Large intestine (tissue), 12 donors: ENCODE measurements at places on chromosomes 12 and 14.

DNA sequence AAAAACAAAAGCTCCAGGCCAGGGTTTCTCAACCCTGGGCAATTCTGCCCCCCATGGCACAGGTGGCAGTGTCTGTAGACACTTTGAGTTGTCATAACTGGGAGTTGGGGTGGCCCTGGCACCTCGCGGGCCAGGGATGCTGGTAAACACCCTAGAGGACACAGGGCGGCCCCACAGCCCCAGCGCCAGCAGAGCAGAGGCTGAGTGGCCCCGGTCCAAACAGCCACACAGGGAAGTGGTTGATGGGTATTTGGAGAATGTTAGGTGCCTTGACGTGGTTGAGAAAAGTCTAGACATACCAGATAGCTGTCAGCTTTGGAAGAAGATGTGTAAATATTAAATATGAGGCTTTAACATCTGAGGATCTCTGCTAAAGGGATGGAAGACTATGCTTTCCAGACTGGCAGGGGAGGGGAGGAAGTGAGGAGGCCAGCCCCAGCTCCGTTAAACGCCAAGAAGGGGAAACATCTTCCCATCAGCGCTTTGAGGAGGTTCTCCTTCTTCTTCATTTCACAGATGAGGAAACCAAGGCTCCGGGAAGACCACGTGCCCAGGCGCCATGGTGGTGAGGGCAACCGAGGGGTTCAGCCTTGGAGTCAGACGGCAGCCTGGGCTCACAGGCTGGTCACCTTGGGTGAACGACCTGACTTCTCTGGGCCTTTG is 103.7 kb downstream of the SCARB1 start:
- no peak overlapping the region for H3K27ac ChIP-seq
- no peak overlapping the region for H3K4me3 ChIP-seq
- peaks cover 4% of the 10 kb centered on the region for H3K27me3 ChIP-seq
- peaks cover 2% of the 10 kb centered on the region for H3K4me1 ChIP-seq

GRCh38 chr12:10455766-10456165 is 2.6 kb upstream of the KLRC1 start:
- no peaks in the 10 kb centered on the region for H3K4me1 ChIP-seq
- no peaks in the 10 kb centered on the region for H3K36me3 ChIP-seq
- H3K4me3 ChIP-seq, result no peak overlapping the region
- no peaks in the 10 kb centered on the region for H3K27me3 ChIP-seq

GRCh38 chr14:58331111-58331510 is 32.8 kb downstream of the ARID4A start:
- H3K36me3 ChIP-seq, result peaks cover 41% of the 10 kb centered on the region
- H3K4me1 ChIP-seq, result no peaks in the 10 kb centered on the region
- DNase-seq, result peak; percentile 85
- H3K27me3 ChIP-seq, result no peaks in the 10 kb centered on the region
- H3K27ac ChIP-seq, result peak overlapping the region; percentile 38

DNA sequence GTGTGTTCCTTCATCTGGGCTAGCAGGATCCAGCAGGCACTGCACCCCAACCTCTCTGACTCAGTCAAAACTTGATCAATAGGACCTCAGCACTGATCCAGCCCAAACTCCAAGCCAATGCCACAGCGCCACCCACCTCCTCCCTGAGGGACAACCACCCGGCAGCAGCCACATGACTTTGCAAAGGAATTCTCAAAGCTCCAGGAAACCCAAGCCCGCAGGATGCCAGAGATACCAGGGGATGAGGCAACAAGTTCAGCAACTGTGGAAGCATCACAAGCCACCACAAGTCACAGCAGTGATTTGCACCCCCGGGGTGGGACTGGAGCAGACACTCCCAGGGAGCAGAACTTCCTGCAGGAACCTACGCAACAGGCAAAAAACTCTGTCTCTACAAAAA is 37.3 kb downstream of the ACTN1 start:
- no peak overlapping the region for H3K27ac ChIP-seq
- H3K27me3 ChIP-seq, result no peaks in the 10 kb centered on the region
- no peak overlapping the region for H3K4me3 ChIP-seq
- H3K36me3 ChIP-seq, result peaks cover 4% of the 10 kb centered on the region
- peaks cover 69% of the 10 kb centered on the region for H3K4me1 ChIP-seq

DNA sequence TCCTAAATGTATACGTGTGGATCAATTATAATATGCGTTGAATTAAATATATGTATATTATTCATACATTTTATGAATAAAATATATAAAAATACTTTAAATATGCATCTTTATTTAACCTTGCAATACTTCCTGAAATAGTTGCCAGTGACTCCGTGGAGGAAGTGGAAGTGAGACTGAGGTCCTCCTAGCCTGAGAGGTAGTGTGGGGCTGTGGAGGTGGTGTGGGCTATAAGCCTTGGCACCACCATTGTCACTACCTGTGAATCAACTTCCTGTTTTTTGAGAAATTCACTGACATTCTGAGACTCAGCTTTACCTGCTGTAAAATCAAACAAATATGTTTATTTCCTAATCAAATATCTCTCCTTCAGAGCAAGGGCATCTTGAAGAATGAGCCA is 514.2 kb downstream of the VRK1 start:
- DNase-seq, result no peak
- H3K4me1 ChIP-seq, result no peaks in the 10 kb centered on the region
- no peaks in the 10 kb centered on the region for H3K27me3 ChIP-seq

GRCh38 chr14:53213761-53214160 is 60.6 kb upstream of the DDHD1 start:
- H3K4me3 ChIP-seq, result no peak overlapping the region
- H3K4me1 ChIP-seq, result no peaks in the 10 kb centered on the region
- H3K27me3 ChIP-seq, result no peaks in the 10 kb centered on the region
- no peaks in the 10 kb centered on the region for H3K36me3 ChIP-seq
- DNase-seq, result no peak

- no peak overlapping the region for H3K4me3 ChIP-seq
- H3K36me3 ChIP-seq, result no peaks in the 10 kb centered on the region
- no peak overlapping the region for H3K27ac ChIP-seq
Measured at GRCh38 chr14:58620011-58620410, 17.8 kb upstream of the DACT1 start.

GRCh38 chr12:121793838-121794533 is 498 bp upstream of the RHOF start:
- H3K27ac ChIP-seq, result peak overlapping the region; percentile 94
- peaks cover 78% of the 10 kb centered on the region for H3K4me1 ChIP-seq
- peak overlapping the region; percentile 87 for H3K4me3 ChIP-seq

GRCh38 chr12:75756771-75757170 is 245.4 kb upstream of the KRR1 start:
- no peak overlapping the region for H3K27ac ChIP-seq
- H3K4me1 ChIP-seq, result no peaks in the 10 kb centered on the region
- H3K27me3 ChIP-seq, result no peaks in the 10 kb centered on the region
- H3K36me3 ChIP-seq, result no peaks in the 10 kb centered on the region

GRCh38 chr14:34874386-34875030 is 652 bp downstream of the BAZ1A start:
- no peaks in the 10 kb centered on the region for H3K36me3 ChIP-seq
- peak; percentile 29 for DNase-seq
- H3K27me3 ChIP-seq, result no peaks in the 10 kb centered on the region
- H3K4me3 ChIP-seq, result peak overlapping the region; percentile 93
- H3K27ac ChIP-seq, result peak overlapping the region; percentile 100
- peaks cover 5% of the 10 kb centered on the region for H3K4me1 ChIP-seq

- peaks cover 16% of the 10 kb centered on the region for H3K36me3 ChIP-seq
- no peaks in the 10 kb centered on the region for H3K4me1 ChIP-seq
- H3K27ac ChIP-seq, result no peak overlapping the region
- H3K27me3 ChIP-seq, result no peaks in the 10 kb centered on the region
- no peak for DNase-seq
Measured at GRCh38 chr12:1197264-1198018, 206.4 kb downstream of the ERC1 start.

GRCh38 chr12:129200576-129200975 is 347.3 kb downstream of the GLT1D1 start:
- no peaks in the 10 kb centered on the region for H3K36me3 ChIP-seq
- H3K4me1 ChIP-seq, result no peaks in the 10 kb centered on the region
- H3K27ac ChIP-seq, result no peak overlapping the region
- H3K27me3 ChIP-seq, result no peaks in the 10 kb centered on the region

- no peaks in the 10 kb centered on the region for H3K4me1 ChIP-seq
- no peak for DNase-seq
- H3K27me3 ChIP-seq, result no peaks in the 10 kb centered on the region
Measured at GRCh38 chr14:37056473-37056872, 115.9 kb downstream of the SLC25A21 start.

- H3K4me1 ChIP-seq, result peaks cover 58% of the 10 kb centered on the region
- H3K27me3 ChIP-seq, result no peaks in the 10 kb centered on the region
- peak overlapping the region; percentile 93 for H3K4me3 ChIP-seq
- H3K27ac ChIP-seq, result peak overlapping the region; percentile 76
Measured at GRCh38 chr12:122981036-122981471, 573 bp downstream of the ARL6IP4 start.

DNA sequence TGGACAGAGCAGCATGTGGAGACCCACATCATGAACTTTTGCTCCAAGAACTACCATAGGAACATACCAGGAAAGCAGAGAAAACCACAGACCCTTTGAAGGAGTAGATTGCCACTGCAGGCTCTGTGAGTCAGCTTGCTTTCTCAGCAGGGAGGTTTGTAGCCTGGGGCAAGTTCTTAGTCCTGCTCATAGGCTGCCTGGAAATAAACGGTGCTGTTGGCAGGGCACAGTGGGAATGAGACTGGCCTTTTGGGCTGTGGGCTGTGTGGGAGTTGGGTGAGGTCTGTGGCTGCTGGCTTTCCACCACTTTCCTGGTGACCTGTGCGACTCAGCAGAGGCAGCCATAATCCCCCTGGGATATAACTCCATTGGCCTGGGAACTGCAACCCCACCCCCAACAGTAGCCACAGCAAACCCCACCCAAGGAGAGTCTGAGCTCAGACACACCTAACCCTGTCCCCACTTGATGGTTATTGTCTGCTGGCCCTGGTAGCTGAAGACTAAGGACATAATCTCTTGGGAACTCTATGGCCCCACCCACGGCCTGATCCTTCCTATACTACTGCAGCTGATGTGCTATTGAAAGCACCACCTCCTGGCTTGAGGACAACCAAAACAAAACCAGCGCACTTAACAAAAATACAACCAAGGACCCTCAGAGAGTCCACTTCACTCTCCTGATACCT is 192.1 kb upstream of the GARIN6 start:
- no peak overlapping the region for H3K4me3 ChIP-seq
- DNase-seq, result no peak
- no peaks in the 10 kb centered on the region for H3K36me3 ChIP-seq
- no peak overlapping the region for H3K27ac ChIP-seq

GRCh38 chr14:68460541-68460940 is 332.3 kb downstream of the ZFP36L1 start:
- no peak overlapping the region for H3K27ac ChIP-seq
- H3K36me3 ChIP-seq, result no peaks in the 10 kb centered on the region
- H3K4me1 ChIP-seq, result no peaks in the 10 kb centered on the region
- no peak for DNase-seq
- no peak overlapping the region for H3K4me3 ChIP-seq

DNA sequence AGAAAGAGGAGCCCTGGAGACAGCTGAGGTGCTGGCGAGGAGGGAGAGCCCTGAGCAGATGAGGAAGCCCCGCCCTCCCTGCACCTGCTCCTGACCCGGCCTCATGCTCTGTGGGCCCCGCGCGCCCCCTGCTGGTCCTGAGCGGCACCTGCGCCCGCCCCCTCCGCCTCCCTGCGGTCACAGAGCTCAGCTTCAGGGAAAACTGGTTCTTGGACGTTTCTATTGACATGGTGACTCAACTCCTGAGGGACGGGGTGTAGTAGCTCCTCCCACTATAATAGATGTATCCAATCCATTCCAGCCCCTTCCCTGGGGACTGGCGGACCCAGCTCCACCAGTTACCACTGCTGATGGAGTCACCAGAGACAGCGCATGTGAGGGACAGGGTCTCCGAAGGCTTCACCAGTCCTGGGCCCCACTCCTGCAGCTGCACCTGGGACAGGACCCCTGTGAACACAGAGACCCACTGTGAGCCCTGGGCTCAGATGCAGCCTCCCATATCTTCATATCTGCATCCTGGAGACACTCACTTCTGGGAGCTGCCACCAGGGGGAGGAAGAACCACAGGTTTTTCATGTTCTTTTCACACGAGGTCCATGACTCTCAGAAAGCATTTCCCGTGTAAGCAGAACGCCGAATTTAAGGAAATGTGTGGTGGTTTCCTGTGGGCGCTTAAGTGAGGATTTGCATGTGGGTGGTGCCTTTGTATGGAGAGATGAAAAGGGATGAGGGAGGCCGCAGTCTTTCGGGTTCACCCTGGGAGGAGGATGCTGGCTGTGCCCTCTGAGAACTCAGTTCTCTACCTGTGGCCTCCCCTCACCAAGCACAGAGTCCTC is 1346.4 kb downstream of the TMEM121 start:
- H3K36me3 ChIP-seq, result no peaks in the 10 kb centered on the region
- no peaks in the 10 kb centered on the region for H3K27me3 ChIP-seq
- H3K4me3 ChIP-seq, result no peak overlapping the region
- no peak for DNase-seq
- H3K4me1 ChIP-seq, result no peaks in the 10 kb centered on the region

DNA sequence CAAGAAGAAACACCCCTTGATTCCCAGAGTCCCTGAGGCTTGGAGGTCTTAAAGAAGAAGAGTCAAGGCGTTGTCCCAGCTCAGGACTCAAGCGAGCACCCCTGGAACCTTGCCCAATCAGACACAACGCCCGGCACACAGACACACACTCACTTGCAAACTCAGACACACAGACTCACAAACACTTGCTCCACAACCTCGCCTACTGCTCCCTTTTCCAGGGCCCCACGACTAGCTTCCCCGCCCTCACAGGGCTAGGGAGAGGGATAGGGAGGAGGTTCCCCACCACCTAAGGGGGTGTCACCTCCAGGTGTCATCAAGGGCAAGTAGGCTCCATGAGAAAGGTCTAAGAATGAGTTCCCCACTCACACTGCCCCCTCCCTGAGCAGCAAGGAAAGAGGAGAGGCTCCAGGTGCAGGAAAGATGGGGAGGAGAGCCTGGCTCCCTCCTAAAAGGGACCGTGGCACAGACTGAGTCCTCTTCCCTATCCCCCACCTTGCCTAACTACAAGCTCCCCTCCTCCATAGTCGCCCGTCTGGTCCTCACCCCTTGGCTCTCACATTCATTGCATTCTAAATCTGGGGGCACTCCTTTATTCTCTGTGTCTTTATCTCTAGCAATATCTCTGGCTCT is 717 bp downstream of the WNT10B start:
- DNase-seq, result no peak
- peaks cover 27% of the 10 kb centered on the region for H3K4me1 ChIP-seq
- H3K27me3 ChIP-seq, result peaks cover 83% of the 10 kb centered on the region
- H3K27ac ChIP-seq, result no peak overlapping the region
- no peak overlapping the region for H3K4me3 ChIP-seq

DNA sequence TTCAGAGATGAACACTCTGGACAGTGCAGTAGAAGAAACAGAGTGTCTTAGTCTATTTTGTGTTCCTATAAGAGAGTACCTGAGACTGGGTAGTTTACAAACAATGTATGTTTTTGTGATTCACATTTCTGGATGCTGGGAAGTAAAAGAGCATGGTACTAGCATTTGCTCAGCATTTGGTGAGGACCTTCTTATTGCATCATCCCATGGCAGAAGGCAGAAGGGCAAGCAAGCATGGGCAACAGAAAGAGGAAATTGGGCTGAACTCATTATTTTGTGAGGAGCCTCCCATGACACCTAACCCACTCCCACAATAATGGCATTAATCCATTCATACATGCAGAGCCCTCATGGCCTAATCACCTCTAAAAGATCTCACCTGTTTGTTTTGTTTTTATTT is 8.0 kb downstream of the ANKS1B start:
- no peak overlapping the region for H3K4me3 ChIP-seq
- no peak overlapping the region for H3K27ac ChIP-seq
- H3K4me1 ChIP-seq, result no peaks in the 10 kb centered on the region
- no peak for DNase-seq
- H3K36me3 ChIP-seq, result no peaks in the 10 kb centered on the region
